Smooth muscle cell of the brain vasculature (primary cell): ENCODE measurements at places on chromosomes 16 and 17.

- DNase-seq, result no peak
These were observed 325.1 kb upstream of the ERCC4 start for GRCh38 chr16:13594823-13595222.

DNA sequence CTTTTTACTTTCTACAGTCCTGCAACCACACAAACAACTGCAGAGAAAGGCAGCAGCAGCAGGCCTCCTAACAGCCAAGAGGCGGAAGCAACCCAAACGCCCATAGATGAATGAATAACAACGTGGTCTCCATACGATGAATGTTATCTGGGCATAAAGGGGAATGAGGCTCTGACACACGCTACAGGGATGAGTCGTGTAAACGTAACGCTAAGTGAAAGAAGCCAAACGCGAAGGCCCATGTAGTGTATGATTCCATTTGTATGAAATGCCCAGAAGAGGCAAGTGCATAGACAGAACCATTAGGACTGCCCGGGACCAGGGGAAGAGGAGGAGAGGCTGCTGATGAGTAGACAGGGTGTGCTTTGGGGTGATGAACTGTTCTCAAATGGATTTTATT, 94.8 kb upstream of the DNAH17 start:
- no peak for DNase-seq

DNA sequence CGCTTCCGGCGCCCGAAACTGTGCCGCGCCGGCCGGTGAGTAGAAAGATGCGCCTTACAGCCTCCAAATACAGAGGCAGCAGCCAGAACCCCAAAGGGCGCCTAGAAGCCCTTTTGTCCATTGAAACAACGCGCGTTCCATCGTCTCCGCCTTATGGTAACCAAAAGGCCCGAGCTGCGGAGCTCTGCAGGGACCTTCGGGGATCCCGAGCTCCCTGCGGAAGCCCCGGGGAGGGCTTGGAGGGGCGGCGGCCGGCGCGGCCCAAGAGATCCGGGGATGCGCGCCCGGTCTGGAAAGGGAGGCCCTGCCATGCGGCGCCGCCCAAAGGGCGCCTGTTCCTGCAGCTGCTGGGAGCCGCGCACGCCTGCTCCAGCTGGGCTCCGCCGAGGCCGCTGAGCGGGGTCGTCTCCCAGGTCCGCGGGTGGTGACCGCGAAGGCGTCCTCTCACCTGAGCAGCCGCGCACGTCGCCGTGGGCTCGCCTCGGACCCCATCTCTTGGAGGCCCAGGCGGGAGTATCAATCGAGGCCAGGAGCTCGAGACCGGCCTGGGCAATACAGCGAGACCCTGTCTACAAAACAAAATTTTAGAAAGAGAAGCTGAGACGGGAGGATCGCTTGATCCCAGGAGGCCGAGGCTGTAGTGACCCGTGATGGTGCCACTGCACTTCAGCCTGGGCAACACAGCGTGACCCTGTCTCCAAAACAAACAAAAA, 742 bp upstream of the FBXO31 start:
- no peak for DNase-seq

DNA sequence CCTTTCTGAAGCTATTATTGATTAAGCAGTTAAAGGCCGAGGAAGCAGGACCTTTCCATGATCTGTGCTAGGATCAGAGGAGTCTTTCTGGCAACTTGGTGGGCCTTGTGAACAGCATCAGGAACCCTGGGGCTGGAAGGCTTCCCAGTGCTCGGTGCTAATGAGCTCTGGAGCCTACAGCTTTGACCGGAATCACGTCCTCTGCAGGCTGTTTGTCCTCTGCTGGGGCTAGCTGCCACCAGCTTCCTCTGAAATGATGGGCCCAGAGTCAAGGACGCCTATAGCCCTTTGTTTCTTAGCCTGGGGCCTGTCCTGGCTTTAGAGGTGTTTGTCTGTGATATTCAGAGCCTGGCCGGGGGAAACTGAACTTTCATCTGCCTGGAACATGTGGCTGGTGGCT, 111.6 kb downstream of the SHISA9 start:
- DNase-seq, result no peak

DNA sequence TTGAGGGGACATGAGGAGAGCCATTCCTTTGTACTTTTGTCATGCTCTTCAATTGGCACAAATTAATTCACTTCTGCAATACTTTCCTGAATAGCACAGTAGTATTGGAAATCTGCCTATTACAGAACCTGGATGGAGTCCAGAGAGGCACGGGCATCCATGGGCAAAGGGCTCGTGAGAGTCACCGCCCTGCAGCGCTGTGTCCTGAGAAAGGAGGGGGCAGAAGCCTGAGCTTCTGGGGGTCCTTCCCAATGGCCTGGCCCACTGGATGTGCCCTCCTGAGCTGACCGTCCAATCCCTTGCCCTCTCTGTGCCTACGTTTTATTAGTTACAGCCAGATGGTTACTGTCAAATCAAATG, 3.5 kb downstream of the G6PC1 start:
- no peak for DNase-seq

GRCh38 chr16:58243528-58244004, 45.7 kb upstream of the CSNK2A2 start:
- DNase-seq, result no peak

DNA sequence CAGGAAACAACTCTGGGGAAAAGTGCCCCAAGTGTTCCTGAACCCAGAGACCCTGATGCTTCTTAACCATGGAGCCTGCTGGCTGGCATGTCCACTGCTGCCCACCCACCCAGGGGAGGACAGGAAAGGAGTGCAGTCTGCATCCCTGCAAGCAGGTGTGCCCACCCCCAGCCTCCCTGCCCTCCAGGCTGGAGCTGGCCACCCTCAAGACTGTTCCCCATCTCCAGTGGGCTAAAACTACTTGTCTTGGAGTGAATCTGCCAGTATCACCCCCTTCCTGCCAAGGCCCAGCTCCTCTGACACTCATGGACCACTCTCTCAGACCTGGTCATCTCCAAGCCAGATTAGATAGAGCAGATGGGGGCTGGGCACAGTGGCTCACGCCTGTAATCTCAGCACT, 29.8 kb downstream of the ARHGAP27 start:
- no peak for DNase-seq

DNA sequence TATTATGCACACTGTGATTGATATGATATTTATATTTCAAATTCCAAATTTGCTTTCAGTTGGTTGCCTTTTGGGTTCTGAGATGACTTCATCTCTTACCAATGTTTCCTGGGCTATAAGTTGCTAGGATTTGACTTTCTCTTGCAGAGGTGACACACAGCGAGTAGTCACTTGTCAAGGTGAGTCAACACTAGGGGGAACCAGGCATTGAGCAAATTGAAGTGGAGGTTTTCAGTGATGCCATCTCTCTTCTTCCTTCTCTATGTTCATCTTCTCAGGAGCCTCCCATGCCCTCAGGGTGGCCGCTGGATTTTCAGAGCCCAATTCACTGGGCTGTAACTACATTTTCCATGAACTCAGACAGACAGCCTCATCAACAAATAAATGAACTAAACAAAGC, 6.0 kb upstream of the CPD start:
- DNase-seq, result no peak

- DNase-seq, result no peak
These were observed 421 bp upstream of the DLX4 start for GRCh38 chr17:49968405-49969133.

DNA sequence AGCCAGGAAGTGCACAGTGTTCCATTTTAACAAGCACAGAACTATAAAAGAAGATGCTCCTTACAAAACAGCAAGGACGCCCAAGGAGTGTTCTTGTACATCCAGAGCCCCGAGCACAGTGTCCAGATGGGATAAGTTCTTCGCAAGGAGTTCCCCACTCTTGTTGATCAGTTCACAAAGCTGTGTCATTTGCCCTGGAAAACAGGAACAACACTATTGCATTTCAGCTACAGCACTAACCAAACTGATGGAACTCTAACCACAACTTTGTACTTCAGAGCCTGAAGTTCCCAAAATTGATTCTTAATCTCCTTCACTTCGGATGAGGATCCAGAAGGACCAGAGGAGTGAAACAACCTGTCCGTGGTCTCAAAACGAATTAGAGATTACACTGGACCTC, 5.1 kb downstream of the COPS3 start:
- no peak for DNase-seq

DNA sequence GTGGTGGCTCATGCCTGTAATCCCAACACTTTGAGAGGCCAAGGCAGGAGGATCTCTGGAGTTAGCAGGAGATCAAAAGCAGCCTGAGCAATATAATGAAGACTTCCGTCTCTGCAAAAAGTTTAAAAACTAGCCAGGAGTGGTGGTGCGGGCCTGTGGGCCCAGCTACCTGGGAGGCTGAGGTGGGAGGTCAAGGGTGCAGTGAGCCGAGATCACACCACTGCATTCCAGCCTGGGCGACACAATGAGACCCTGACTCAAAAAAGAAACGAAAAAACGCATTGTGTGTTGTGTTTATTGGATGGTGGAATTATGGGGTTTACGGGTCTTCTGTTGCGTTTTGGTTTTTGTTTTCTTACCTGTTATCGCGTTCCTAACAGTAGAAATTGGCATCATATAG, 863 bp upstream of the DDX19A start:
- DNase-seq, result no peak

DNA sequence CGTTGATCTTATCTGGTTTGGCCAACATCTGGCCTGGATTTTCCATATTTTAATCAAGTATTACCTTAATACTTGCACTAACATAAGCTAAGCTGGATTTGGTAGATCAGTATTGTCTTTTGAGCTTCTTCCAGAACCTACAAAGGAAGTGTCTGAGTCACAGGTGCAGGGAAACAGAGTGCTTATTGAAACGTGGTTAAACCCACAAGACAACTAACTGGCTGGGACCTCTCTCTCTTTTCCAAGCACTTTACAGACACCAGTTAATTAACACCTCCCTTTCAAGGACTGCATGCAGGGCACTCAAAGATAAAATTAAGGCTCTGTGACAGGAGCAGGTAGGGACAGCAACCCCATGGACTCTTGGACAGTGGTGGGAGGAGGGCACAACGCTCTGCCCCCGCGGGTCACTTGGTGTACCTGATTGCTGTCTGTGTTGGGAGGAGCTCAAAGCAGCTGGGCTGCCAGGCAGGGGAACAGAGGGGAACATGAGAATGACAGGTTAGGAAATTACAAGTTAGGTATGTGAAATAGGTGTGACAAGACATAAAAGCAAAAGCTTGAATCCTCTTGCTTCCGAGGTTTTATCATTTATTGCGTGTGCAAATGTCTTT, 133.7 kb upstream of the MON1B start:
- DNase-seq, result no peak

DNA sequence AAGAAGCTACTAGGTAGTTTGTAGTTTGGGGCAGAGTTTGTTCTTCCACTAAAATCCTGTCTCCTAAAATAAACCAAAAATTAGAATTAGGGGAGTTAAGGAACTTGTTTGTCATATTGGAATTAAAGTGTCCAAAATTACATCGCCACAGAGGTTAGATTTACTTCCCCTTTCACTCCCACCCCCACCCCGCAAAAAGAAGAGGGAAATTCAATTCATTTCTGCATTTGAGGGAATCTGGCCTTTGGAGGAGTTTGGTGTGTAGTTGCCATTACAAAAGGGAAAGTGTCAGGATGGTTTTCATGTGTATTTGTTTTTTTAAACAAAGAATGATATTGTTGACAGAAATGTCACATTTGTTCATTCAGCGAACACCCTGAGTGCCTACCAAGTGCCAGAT, 5.8 kb downstream of the TMEM97 start:
- DNase-seq, result no peak

GRCh38 chr16:28537076-28537475, 1.7 kb downstream of the NUPR1 start:
- no peak for DNase-seq

DNA sequence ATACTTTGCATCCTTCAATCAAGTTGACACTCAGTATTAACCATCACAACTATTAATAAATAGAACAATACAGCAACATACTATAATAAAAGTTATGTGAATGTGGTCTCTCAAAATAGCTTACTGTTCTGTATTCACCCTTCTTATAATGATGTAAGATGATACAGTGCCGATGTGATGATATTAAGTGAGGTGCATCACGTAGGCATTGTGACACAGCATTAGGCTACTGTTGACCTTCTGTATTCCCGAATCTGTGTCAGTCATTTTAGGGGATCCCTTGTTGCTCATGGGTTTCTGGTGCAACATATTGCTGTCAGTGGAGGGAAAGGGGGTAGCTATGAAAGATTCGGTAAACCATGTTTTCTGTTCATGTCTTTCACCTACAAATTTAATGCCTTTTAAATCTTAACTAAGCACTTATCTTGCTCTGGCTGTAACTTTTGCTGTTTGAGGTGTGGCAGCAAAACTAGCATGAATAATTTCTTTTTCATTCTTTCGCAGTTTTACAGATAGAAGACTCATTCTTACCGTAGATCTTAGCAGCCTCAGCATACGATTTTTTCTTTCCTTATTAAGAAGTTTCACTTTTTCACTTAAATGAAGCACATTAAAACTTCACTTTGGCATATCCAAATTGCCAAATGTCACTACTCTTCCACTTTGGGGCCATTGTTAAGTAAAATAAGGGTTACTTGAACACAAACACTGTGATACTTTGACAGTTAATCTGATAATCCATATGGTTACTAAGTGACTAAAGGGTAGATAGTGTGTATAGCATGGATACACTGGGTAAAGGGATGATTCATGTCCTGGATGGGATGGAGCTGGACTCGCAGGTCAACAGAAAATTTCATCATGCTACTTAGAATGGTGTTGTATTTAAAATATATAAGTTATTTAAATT, 29.6 kb downstream of the NFAT5 start:
- DNase-seq, result no peak

DNA sequence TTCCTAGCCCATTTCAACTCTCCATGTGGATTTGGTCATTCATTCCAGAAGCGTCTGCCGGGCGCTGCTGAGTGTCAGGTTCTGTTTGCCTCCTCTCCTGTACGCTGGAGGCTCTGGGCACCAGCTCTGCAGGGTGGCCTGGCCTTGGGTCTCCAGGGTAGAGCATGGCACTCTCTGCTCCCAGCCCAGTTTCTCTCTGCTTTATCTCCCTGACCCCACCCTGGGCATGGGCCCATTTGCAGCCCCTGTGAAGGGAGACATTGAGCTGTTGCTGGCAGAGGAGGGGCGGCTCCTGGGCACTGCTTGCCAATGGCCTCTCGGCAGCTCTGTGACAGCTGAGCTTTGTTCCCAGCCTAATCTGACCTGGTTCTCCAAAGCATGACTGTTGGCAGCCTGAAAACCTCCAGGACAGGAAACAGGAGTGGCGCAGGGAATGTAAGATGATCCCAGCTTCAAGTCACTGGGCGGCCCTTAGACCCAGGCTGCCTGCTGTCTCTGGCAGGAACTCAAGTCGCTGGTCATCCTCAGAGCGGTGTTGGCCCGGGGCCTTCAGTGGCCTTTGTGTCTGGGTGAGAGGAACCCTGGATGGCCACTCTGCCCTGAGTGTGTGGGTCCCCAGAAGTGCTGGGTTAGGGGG, 146.8 kb downstream of the SEC14L1 start:
- peak; percentile 72 for DNase-seq

GRCh38 chr17:31696703-31697325, 162.2 kb downstream of the COPRS start:
- DNase-seq, result no peak

DNA sequence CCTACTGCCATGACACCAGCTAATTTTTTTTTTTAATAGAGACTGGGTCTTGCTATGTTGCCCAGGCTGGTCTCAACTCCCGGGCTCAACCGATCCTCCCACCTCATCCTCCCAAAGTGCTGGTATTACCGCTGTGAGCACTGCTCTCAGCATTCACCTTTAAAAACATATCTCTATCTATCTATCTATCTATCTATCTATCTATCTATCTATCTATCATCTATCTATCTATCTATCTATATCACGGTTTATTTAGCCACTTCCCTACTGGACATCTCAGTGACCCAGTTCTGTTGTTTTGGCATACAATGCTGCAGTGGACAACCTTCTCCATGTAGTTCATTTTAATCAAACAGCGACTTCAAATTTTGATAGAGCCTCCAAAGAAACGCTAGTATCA, 1.3 kb upstream of the PHAF1 start:
- no peak for DNase-seq

- no peak for DNase-seq
These were observed at the start of gene ARHGAP23 for GRCh38 chr17:38428112-38428642. Gene ARHGAP23 (plus strand): TSS chr17:38428464. CDS start chr17:38428486, 22 bp downstream.
